Hematopoietic multipotent progenitor cell (in vitro differentiated cells): ENCODE measurements at places on chromosomes 6 and 20.

DNA sequence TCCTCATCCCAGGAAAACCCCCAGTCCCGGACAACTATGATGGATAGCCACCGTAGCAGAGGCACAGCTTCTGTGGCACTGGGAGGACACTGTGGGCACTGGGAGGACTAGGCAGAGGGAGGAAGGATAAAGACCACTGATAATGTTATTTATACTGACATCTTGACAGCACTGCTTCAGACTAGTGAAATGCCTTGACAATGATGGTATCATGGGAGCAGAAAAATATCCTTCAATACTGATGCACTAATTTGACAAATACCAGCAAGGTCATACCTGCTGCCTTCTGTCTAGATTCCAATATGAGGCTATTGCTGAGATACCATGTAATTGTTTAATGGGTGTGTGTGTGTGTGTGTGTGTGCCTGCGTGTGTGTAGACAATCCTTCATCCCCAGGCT lies 148.6 kb downstream of the PHACTR1 start:
- DNase-seq, result no peak

GRCh38 chr6:49626811-49627210 lies 9.8 kb downstream of the RHAG start:
- no peak for DNase-seq

DNA sequence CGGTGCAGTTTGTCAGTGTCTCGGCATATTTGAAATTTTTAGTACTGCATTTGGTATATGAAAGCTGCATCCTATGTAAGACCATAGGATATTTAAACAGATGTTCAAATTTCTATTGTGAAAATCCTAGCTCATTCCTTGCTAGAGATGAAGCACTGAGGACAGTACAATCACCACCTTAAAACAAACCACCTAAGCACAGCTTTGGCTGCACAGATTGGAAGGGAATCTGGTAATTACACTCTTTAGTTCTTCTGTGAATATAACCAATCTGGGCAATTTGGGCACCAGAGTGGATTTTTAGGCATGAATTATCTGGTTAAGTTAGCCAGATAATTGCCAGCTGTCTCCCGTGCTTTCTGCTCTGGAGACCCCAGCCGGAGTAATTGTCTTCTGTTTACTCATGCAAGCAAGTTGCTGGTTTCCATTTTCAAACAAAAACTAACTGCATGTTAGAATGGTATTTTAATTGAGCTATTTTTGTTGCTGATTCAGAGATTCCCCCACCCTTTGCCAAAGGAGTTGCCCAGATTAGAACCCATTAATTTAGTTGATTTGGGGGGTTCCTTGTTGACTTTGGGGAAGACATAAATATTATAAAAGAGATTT lies 36.9 kb downstream of the E2F3 start:
- no peak for DNase-seq

DNA sequence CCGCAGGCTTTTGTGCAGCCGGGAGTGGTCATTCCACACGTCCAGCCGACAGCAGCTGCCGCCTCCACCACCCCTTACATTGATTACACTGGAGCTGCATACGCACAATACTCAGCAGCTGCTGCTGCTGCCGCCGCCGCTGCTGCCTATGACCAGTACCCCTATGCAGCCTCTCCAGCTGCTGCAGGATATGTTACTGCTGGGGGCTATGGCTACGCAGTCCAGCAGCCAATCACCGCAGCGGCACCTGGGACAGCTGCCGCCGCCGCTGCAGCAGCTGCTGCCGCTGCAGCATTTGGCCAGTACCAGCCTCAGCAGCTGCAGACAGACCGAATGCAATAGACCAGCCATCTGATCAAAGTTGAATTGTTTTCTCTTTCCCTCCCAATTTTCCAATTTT lies 10.6 kb downstream of the RBM24 start:
- no peak for DNase-seq

- no peak for DNase-seq
Observed at GRCh38 chr6:40996591-40997233, 42.3 kb downstream of the UNC5CL start.

DNA sequence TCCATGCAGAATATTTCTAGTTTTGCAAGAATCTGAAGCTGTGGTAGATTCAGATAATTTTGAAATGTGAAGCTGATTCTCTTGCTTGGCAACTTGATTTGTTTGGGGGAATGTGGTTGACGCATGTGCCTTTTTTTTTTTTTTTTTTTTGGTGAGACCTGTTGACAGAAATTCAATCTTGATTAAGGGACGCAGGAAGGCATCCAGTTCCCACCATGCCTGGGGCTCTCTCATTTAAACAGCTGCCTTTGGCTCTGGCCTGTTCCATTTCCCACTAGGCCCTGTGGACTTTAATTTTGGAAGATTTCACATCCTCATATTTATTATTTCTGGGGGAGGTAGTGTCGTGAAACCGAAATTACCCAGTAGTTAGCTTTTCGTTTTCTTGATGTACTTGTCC lies 8.6 kb downstream of the TPX2 start:
- DNase-seq, result no peak

GRCh38 chr6:133682506-133683307 lies 206.2 kb upstream of the TCF21 start:
- no peak for DNase-seq
